ENCODE measurements at places on chromosomes 13 and 19.

DNA sequence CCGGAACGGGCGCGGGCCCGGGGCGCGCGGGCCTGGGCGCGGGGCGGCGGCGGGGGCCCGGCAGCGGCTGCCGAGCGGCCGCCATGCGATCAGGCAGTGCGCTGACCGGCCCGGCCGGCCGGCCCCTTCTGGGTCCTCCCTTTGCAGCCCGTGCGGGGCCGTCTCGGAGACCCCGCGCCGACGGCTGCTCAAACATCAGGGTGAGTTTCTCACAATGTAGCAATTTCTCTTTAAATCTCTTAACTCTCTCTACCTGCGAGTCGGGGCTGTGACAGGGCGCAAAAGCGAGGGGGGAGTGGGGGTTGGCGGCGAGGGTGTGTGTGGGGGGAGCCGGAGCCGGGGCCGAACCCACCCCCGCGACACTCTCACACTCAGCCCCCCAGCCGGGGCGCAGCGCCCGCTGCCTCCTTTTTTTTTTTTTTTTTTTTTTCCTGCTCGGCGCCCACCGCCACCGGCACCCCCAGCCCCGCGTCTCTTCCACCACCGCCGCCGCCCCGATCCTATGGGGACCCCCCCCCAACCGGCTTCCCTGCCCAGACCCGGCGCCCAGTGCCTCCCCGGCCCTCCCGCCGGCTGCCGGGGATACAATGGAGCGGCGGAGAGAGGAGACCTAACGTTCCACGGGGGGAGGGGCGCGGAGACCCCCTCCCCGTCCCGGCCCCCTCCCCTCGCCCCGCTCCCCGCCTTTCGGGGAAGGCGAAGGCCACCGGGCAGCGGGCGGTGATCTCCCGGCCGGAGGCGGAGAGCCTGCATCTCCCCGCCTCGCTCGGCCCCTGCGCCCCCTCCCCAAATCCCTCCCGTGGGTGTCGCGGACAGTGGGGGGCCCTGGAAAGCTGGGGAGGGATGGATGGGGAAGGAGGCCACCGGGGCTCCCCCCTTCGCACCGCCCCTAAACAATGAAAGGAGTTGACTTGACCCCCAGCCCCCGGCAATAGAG is at the start of gene BICRA:
BICRA (plus strand) TSS at position 166 of the 937 bp plus-strand sequence. CDS start 64,441 bp downstream, outside the sequence.
- DNase-seq, result peak; percentile 84

- no peak for DNase-seq
Observed at GRCh38 chr13:102977471-102977870, 88.7 kb downstream of the SLC10A2 start.

- peak; percentile 68 for DNase-seq
Observed at GRCh38 chr19:54325194-54325621, 12.2 kb upstream of the LILRA5 start.

DNA sequence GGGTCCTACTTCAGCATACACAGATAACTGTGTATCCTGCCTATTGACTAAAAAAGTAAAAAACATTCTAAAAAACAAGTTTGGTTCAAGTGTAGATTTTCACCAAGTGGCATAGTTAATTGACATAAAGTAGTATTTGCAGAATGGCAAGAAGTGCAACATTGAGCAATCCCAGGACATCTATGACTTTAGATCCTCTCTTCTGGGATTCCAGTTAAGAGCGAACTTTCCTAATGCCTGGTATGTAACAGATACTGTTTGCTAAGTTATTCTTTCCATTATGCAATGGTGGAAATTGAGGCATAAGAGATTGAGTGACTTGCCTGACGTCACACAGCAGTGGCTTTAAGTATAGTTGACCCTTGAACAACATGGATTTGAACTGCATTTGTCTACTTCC is 96.1 kb downstream of the ZMYM2 start:
- DNase-seq, result no peak

GRCh38 chr13:42964761-42965161 is 27.3 kb downstream of the EPSTI1 start:
- no peak for DNase-seq

GRCh38 chr19:49231804-49232203 is 74.2 kb downstream of the TRPM4 start:
- peak; percentile 7 for DNase-seq

All from CD4-positive, alpha-beta T cell treated with Interleukin-17A for 4 hours (primary cell).